ENCODE measurements at places on chromosomes 3 and 15. TPM values are rescaled to one million over a fixed set of nuclear protein-coding genes. Genes with fewer than 3 reads are reported as not detected.

Gene CHRNA7
- polyA plus RNA-seq = 0.61 TPM

Gene EEF1AKMT4
- polyA plus RNA-seq = 0.95 TPM

- DNase-seq = no peak
These were observed 13.9 kb downstream of the NLGN1 start for GRCh38 chr3:173411375-173411973.

GRCh38 chr3:52240059-52240885 is 1.3 kb upstream of the TWF2 start:
- DNase-seq = no peak

Gene DCBLD2
- 29.7 TPM for polyA plus RNA-seq

Gene FHIT
- 4.7 TPM for polyA plus RNA-seq

DNA sequence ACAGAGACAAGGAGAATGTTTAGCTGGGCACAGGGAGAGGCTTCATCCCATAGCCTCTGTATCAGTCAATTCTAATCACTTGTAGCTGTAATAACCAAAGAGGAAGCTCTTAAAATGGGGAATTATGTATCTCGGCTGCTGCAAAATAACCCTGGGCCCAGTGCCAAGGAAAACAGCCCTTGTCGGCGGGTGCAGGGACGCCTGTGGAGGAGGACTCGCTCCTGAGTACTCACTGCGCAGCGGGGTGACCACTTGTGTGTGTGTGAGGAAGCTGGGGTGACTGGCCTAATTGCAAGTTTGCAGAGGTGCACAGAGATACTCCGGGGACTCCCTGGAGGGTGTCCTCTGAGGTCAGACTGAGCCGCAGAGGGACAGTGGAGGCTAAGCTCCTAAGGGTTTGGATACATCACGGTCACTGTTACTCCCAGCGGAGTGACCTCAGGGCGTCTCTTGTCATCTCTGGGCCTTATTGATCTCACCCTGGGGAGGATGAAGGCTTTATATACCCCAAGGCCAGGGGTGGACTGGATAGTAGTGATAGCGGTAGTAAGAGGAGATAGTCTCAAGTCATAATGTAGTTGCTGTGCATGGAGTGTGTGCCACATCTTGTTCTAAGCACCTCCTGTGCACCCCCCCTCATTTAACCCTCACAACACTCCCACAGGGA is 37.2 kb downstream of the SLC6A6 start:
- peak; percentile 80 for DNase-seq

Gene FOXL2
- polyA plus RNA-seq = not detected

Gene TEX9
- 0.29 TPM for polyA plus RNA-seq

DNA sequence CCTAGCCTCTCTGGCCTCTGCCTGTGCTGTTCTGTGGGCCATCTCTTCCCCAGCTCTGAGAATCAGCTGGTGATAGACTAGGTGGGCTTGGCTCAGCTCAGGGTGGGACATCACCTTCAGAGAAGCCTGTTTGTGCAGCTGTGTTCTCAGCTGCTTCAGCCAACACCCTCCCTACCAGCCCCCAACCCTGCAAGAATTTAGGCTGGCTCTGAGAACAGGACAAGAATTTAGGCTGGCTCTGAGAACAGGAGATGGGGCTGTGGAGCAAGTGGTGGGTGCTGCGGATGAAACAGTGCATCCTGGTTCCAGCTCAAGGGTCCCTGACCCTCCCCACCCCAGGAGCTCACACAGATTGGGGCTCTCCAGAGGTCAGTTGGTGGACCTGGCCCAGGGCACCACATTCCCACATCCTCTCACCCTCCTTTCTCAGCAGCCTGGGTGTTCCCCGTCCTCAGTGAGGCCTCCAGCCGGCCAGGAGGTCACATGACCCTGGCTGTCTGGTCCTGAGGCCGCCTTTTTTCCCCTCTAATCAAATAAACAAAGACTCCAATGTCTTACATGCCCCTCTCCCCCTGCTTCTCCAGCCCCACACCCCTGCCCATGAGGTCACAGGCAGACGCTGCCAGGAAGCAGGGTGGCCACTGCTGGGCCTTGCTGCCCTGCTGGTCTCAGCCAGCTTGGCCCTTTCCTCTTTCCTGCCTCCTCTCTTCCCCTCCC is 14.9 kb downstream of the PLEKHO2 start:
- DNase-seq = peak; percentile 49

Gene SLC12A1
- not detected for polyA plus RNA-seq

GRCh38 chr15:42085236-42085605 is 9.1 kb downstream of the PLA2G4D start:
- no peak for DNase-seq

Measured in heart right ventricle (tissue), 16 donors.